ENCODE measurements at places on chromosomes 13 and 19.

- no peak for DNase-seq
Observed at GRCh38 chr13:92589955-92590354, 636.7 kb upstream of the GPC6 start.

DNA sequence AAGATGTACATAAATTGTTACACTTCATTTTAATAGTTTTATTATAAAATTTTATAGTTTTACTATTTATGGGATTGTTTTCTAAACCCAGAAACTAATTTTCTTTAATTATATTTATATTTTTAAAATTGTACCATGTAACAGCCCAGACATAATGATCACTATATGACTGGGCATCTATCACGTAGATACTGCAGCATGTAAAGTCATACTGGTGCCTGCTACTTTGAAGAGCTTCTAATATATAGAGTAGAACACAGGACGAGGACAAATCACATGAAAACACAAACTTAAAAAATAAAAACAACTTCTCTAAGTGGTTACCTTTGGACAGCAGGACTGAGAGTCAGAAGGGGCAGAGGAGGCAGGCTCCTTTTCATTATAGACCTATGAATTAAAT lies 5.3 kb downstream of the ELF1 start:
- no peak for DNase-seq

GRCh38 chr19:52453324-52454094 lies at the start of gene ZNF578:
Gene ZNF578, plus strand, starts transcription at chr19:52453553. Its CDS starts 48,293 bp downstream, at chr19:52501846.
- DNase-seq, result peak; percentile 91

GRCh38 chr19:18349524-18350128 lies 9.2 kb downstream of the PGPEP1 start:
- peak; percentile 75 for DNase-seq

GRCh38 chr19:30393046-30393445 lies 20.9 kb downstream of the ZNF536 start:
- DNase-seq, result no peak

DNA sequence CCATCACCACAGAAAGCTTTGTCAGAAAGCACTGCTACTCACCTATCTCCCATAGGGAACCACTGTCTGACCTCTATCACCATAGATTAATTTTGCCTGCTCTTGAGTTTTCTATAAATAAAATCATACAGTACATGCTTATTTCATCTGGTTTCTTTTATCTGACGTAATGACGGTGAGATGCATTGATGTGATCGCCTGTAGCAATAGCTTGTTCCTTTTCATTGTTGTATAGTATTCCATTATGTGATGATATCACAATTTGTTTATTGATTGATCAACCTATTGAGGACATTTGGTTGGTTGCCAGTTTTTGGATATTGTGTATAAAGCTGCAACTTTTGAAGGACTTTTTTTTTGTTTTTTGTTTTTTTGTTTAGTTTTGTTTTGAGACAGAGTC lies 51.9 kb upstream of the ADGRE1 start:
- DNase-seq, result no peak

GRCh38 chr13:75426421-75426820 lies 55.5 kb downstream of the TBC1D4 start:
- no peak for DNase-seq

DNA sequence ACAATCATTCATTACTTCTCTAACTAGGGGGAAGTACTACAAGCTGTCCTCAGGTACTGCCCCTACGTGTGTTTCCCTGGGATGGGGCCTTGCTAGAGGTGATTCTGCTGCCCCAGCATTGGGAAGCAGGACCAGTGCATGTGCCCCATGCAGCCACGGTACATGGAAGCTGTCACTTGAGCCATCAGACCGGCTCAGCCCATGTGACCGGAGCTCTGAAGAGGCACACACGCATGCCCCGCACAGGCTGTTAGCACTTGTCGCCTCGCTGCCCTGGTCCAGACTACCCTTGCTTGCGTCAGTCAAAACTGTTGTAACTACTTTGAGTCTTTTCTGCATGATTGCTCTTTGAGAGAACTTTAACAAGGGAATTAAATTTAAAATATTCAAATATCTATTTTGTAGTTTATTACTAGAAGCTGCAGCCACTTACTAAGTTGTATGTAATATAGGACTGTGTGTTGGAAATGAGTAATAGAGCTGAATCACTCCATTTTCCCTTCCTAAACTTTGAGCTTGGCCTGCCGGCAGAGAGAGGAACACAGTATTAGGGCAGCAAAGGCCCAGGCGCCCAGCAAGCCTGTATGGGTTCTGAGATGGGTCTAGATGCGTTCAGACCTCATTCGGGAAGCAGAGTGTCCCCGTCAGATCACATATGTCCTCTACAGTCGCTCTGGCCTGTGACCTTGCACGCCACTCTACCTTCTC lies 42.2 kb downstream of the DHRS12 start:
- DNase-seq, result peak; percentile 31

DNA sequence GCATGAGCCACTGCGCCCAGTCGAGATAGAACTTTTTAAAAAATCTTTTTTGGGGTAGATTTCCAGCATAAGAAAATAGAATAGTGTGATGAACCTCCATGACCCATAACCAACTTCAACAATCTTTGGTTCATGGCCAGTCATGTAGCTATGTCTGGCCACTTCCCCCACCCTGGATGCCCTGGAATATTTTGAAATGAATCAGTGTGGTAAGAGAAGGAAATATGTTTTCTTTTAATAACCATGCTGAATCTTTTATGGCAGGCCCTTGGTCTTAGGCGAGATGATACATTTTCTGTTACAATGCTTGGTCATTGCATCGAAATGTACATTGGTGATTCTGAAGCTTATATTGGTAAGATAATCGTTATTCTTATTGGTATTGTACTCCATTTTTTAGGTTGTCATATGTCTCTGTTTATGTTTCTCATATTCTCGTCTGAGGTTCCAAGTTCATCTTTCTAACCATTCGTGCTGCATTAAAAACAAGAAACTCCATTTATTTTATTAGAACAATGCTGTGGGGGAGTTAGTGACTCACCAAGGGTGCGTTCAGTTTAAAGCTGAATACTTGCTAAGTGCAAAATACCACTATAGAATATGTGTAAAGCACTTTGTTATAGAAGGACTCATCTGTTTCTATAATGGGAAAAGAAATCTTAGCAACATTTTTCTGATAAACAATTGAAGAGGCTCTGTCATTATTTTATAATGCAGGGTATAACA lies 16.4 kb upstream of the UPF3A start:
- peak; percentile 84 for DNase-seq

DNA sequence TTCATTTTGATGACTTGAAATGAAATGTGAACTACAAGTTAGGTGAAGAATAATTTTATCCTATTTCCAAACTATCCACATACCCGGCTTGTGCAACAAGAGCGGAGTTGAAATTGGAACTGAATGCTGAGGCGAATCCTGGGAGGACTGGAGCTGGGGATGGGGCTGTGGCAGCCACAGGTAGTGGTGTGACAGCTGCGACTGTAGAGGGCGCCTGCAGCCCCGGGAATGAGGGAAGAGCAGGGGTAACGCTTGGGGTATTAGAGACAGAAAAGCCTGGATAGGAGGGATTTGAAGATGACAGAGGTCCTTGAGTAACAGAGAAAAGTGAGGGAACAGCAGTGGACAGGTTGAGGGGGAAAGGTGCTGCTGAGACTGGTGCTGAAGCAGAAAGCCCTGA lies 22.0 kb upstream of the STOML3 start:
- no peak for DNase-seq

DNA sequence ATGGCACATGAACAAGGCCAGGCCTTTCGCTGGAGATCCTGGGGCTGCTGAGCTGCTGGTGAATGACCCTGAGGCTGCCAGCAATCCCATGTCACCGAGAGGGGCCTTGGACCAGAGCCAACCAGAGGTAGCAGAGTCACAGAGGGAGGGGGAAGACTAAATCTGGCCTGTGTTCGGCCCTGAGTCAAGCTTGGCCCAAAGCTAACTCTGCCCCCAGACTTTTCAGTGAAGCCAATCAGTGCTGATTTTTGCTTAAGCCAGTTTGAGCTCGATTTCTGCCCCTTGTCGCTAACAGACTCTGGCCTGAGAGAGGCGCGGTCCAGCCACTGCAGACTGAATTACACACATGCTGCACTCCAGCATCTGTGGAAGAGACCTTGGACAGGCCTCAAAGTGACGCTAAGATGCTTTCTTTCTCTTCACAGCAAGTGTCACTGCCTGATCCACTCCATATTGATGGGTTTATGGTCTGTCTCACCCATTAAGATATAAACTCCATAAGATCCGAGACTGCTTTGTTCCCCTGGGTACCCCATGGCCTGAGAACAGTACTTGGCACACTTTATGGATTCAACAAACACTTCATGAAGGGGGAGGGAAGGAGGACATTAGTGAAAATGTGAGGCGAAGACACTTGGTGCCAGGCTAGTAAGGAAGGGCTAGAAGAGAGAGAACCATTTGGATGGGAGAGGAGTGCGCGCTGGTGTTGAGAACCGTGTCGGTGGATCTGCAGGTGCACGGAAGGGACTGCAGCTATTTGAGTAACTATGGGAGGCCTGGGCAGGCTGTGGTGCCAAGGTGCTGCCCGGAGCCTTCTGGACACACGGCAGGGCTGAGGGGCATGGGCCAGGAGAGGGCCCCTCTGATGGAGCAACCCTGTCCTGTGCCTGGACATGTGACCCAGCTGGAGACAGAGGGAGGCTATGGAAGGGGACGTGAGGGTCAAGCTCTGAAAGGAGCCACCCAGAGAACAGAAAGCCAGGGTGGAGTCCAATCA lies 17.6 kb downstream of the RANBP3 start:
- no peak for DNase-seq
